Tibial artery (tissue), 4 donors: ENCODE measurements at places on chromosomes 3 and 15.

DNA sequence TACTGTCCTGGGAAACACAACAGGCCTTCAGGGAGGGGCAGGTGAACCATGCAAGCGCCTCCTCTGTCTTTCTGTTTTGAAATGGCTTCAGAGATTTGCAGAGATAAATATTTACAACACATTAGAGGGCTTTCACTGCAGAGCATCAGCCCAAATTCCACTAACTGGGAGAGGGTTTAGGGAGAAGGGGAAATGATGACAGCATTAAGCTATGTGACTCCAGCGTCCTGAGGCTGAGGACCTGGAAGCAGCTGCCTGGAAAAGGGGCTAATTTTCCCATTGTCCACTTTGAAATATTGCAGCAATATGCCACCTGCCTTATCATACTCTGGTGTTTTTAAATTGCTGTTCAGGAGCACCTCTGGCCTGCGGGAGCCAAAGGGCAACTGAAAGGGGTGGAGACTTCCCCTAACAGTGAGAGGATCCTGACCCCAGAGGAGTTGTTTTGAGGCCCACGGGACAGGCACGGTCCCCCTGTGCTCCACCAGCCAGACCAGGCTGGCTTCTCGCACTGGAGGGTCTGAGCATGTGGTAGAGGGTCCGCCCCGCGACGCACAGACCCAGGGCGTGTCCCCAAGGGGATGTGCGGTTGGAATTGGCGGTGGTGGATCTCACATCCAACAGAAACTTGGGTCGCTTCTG is 110.6 kb downstream of the XXYLT1 start:
- no peak overlapping the region for H3K4me3 ChIP-seq
- no peaks in the 10 kb centered on the region for H3K27me3 ChIP-seq
- H3K27ac ChIP-seq, result no peak overlapping the region

GRCh38 chr3:129747136-129747535 is 140.7 kb upstream of the PLXND1 start:
- DNase-seq, result no peak
- no peak overlapping the region for H3K4me3 ChIP-seq

DNA sequence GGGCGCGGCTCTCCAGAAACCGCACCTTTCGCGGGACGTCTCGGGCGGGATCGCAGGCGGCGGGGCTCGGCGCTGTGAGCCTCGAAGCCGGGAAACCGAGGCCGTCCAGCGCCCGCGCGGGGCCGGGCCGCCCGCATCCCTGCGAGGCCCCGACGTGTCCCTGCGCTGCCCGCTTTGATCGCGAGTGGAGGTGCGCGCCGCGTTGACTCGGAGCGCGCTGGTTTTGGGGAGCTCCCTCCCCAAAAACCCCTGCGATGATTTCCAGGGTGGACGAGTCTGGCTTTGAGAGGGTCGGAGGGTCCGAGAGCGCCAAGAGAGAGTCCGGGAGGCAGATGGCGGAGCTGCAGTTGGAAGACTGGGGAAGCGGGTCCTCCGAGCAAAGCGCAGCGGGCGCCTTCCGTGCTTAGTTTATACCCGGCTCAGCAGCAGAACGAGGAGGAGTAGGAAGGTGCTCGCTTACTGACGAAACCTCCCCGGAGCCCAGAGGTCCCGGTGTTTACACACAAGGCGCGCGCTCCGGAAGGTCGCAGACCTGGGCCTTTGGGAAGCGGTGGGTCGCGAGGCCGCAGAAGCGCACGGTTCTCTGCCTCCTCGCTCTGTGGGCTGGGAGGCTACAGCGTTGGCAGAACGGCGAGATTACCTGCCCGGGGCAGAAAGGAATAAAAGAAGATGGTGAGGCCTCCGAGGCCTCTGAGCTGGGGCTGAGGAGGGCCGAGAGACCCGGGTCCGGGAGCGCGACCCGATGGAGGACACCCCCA is 687 bp downstream of the ALDH1A3 start:
- H3K4me1 ChIP-seq, result peaks cover 19% of the 10 kb centered on the region
- DNase-seq, result no peak
- no peak overlapping the region for H3K27ac ChIP-seq
- H3K27me3 ChIP-seq, result peaks cover 46% of the 10 kb centered on the region

DNA sequence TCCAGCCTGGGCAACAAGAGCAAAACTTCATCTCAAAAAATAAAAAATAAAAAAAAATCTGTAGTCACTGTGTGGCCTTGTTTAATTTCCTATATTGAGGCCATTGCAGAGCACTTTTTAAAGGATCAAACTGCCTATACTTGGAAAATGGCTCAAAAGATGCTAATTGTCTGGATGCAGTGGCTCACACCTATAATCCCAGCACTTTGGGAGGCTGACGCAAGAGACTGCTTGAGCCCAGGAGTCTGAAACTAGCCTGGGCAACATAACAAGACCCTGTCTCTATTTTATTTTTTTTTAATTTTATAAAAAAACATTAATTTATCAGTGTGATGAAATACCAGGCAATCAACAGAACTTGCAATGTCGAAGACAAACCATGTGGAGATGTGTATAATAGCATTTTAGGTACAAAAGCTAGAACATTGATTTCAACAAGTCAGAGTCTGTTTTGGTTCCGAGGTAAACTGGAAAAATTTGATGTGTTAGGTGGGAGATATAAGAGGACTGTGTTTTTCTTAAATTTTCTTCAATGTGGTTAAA is 47.0 kb upstream of the SETD2 start:
- no peaks in the 10 kb centered on the region for H3K4me1 ChIP-seq
- DNase-seq, result no peak
- H3K4me3 ChIP-seq, result no peak overlapping the region
- H3K27me3 ChIP-seq, result no peaks in the 10 kb centered on the region
- H3K27ac ChIP-seq, result no peak overlapping the region

DNA sequence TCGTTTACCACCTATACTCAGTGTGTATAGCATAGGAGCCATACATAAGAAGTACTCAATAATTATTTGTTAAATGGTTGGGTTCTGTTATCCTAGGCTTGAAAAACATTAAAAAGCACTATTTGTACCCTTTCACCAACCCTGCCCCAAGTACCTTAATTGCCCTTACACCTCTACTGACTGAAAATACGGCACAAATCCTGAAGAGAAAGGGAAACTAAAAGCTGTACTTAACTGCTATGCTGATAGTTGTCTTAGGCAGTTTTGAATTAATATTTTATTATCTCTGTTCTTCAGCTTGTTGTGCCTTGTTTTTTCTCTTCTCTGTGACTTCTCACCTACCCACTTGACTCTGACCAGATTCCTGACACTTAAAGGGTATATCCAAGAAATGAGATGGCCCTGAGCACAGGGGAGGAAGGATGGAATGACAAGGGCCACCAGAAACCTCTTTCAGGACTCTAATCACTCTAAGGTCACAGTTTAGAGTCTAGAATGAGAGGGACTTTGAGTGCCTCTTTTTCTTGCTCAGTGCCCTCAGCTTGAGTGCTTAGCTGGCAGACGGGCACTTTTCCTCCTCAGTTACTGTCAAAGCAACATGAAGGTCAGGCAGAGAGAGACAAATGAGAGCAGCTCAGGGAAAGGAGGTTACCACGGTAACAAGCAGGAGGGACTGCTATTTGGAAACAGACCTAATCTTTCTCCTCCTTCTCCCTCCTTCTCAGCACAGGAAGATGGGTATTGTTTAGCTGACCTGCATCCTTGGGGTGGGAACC is 136.5 kb downstream of the ZNF609 start:
- no peak overlapping the region for H3K27ac ChIP-seq
- no peak for DNase-seq
- no peaks in the 10 kb centered on the region for H3K4me1 ChIP-seq
- no peaks in the 10 kb centered on the region for H3K27me3 ChIP-seq
- no peak overlapping the region for H3K4me3 ChIP-seq

DNA sequence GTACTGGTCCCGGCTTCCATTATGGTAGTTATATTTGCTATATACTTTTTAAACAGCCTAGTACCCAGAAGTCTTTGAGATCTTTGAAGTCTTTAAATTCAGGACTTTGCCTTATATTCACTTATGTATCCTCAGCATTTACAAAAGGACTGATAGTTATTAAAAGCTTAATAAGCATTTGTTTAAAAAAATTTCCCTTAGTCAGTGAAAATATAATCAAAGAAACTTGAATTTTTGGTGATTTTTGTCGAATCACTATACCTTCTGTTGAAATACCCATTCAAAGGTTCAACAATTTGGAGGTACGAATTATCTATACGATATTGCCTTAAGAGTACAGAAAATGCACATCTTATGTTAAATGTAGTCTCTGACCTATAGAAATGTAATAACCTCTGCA is 721.4 kb downstream of the NSUN3 start:
- no peak overlapping the region for H3K27ac ChIP-seq
- no peaks in the 10 kb centered on the region for H3K27me3 ChIP-seq
- H3K36me3 ChIP-seq, result no peaks in the 10 kb centered on the region
- no peaks in the 10 kb centered on the region for H3K4me1 ChIP-seq
- DNase-seq, result no peak
- H3K4me3 ChIP-seq, result no peak overlapping the region

- no peak overlapping the region for H3K4me3 ChIP-seq
- H3K4me1 ChIP-seq, result peaks cover 34% of the 10 kb centered on the region
- DNase-seq, result no peak
- H3K27me3 ChIP-seq, result no peaks in the 10 kb centered on the region
- H3K36me3 ChIP-seq, result no peaks in the 10 kb centered on the region
Measured at GRCh38 chr3:195208631-195209030, 62.3 kb downstream of the XXYLT1 start.

GRCh38 chr3:29282427-29283230 is 1.8 kb downstream of the RBMS3 start:
- H3K4me1 ChIP-seq, result peaks cover 3% of the 10 kb centered on the region
- no peaks in the 10 kb centered on the region for H3K36me3 ChIP-seq
- peak overlapping the region; percentile 82 for H3K27ac ChIP-seq
- no peak for DNase-seq

DNA sequence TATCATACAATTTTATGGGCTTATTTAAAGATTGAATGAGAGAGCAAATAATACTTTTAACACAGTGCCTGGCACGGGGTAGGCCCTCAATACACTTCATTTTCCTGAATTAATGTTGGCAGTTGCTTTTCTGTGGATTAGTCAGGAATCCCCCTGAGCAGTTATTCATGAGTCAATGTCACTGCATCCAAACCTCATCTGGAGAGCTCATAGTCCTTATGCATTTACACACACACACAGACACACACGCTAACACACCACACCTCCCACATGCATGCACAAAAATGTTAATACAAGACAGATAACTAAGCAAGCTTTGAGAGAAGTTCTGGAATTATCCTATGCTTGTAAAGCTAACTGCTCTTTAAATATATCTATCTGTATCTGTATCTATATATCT is 34.0 kb upstream of the TNFAIP8L3 start:
- DNase-seq, result no peak
- no peaks in the 10 kb centered on the region for H3K36me3 ChIP-seq
- no peak overlapping the region for H3K27ac ChIP-seq
- no peaks in the 10 kb centered on the region for H3K27me3 ChIP-seq
- H3K4me3 ChIP-seq, result no peak overlapping the region
- peaks cover 26% of the 10 kb centered on the region for H3K4me1 ChIP-seq

- H3K27ac ChIP-seq, result no peak overlapping the region
- no peaks in the 10 kb centered on the region for H3K27me3 ChIP-seq
- H3K4me3 ChIP-seq, result no peak overlapping the region
- DNase-seq, result no peak
- H3K36me3 ChIP-seq, result no peaks in the 10 kb centered on the region
Measured at GRCh38 chr3:8988791-8989558, 25.7 kb upstream of the RAD18 start.

DNA sequence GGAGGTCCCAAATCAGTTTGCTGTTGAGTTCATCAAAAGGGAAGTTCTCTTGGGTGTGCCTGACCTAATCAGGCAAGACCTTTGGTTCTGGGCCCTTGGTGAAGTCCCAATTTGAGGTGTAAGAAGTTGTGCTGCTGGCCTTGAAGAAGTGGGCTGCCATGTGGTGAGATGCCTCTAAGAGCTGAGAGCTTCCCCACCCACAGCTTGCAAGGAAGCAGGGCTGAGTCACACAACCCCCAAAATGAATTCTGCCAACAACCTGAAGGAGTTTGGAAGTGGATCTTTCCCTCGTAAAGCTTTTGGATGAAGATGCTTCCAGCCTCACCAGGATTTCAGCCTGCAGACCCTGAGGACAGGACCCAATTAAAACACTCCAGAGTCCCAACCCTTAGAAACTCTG is 129.3 kb upstream of the NSMCE3 start:
- no peaks in the 10 kb centered on the region for H3K27me3 ChIP-seq
- no peak for DNase-seq
- H3K36me3 ChIP-seq, result no peaks in the 10 kb centered on the region

DNA sequence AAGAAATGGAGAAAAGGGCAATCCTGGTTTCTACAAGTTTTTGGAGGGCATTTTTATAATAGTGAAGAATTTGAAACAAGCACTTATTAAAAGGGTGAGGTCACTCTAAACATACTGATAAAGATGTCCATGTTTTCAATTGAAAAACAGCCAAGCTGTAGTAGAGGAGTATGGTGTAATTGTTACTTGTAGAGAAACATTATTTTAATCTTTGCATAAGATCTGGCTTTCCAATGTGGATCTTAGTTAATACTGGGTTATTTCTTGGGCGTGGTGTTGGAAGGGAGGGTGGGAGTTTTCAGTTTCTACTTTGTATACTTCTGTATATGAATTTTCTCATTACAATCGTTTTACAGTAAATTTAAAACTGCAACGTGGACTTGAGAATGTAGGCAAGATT is 22.8 kb downstream of the MORF4L1 start:
- H3K27ac ChIP-seq, result no peak overlapping the region
- no peak overlapping the region for H3K4me3 ChIP-seq
- no peaks in the 10 kb centered on the region for H3K4me1 ChIP-seq
- no peaks in the 10 kb centered on the region for H3K27me3 ChIP-seq
- H3K36me3 ChIP-seq, result peaks cover 96% of the 10 kb centered on the region

DNA sequence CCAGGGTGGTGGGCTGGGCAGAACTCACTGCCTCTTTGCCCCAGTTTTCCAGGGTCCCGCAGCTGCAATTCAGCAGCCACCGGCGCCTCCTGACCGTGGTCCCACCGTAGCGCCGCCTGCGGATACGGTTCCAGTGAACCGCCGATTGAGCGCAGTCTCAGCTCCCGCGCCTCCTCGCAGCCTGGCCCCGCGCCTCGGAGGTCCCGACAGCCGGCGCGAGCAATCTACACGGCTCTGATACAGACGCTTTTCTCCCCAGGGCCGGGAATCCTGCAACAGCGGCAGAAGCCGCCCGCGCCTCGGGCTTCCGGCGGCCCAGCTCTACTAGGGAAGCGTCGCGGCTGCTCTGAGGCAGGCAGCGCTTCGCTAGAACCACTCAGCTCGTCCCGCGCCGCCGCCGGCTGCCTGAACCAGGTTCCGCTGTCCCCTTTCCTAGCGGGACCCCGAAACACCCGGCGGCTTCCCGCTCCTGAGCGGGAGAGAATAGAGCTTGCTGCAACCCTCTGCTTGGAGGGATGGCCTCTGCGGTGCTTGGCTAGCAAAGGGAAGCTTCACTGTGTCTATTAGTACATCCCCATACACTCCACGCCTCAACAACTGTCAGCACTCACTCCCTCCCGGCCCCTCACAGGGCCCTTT is 3.1 kb downstream of the FOXL2NB start:
- peaks cover 36% of the 10 kb centered on the region for H3K4me1 ChIP-seq
- peaks cover 74% of the 10 kb centered on the region for H3K27me3 ChIP-seq
- DNase-seq, result no peak
- peak overlapping the region; percentile 46 for H3K4me3 ChIP-seq
- no peaks in the 10 kb centered on the region for H3K36me3 ChIP-seq
- no peak overlapping the region for H3K27ac ChIP-seq
